ENCODE measurements at places on chromosomes 6 and 20. TPM values are rescaled to one million over a fixed set of nuclear protein-coding genes. Genes with fewer than 3 reads are reported as not detected.

The CALHM4 gene
- not detected for total RNA-seq

The MICA gene
- 25.6 TPM for total RNA-seq

The SH3BGRL2 gene
- total RNA-seq: 4.8 TPM

The GNAS-AS1 gene
- 5.0 TPM for total RNA-seq

The MYB gene
- total RNA-seq: 0.40 TPM

The SYCP2L gene
- not detected for total RNA-seq

The HCRTR2 gene
- not detected for total RNA-seq

The PBX2 gene
- 31.4 TPM for total RNA-seq

The FAM217A gene
- not detected for total RNA-seq

The DSP gene
- 3.4 TPM for total RNA-seq

The DBNDD2 gene
- 16.8 TPM for total RNA-seq

The TAB2 gene
- total RNA-seq: 14.9 TPM

The NXT1 gene
- total RNA-seq: 76.2 TPM

The LY6G5B gene
- 2.6 TPM for total RNA-seq

The ALDH8A1 gene
- total RNA-seq: 0.03 TPM

The AK9 gene
- total RNA-seq: 3.0 TPM

The RPS10 gene
- total RNA-seq: 1,808 TPM

The EPHA7 gene
- 0.03 TPM for total RNA-seq

The BANF2 gene
- not detected for total RNA-seq

The IL17A gene
- not detected for total RNA-seq

The SAMD3 gene
- 5.0 TPM for total RNA-seq

The ENPP1 gene
- total RNA-seq: 17.9 TPM

All from HT1080 (cell line).